ENCODE measurements at places on chromosomes 3 and 15.

DNA sequence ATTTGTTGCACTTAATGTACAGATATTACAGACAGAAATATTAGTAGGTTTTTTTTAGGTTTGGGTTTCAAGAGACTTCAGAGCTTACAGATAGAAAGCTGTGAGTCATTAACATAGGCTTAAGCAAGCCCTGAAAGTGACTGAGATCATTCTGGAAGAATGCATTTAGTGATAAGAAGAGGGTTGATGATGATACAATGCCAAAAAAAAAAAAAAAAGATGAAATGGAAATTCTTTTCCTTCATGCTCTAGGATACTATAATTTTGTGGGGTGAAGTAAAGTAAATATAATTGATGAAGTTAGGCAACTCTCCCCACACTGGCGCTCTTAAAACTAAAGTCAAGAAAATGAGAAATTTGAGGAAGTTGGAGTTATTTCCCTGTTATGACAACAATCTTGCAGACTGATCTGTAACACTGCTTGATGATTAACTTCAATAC is 169.4 kb upstream of the ZNF385D start:
- no peak for DNase-seq

- DNase-seq: no peak
Measured at GRCh38 chr3:154971341-154971740, 108.8 kb upstream of the MME start.

GRCh38 chr3:122555275-122556071 is 8.6 kb downstream of the PARP9 start:
- DNase-seq: no peak

- peak; percentile 20 for DNase-seq
Measured at GRCh38 chr3:72058493-72059081, 273.6 kb upstream of the PROK2 start.

DNA sequence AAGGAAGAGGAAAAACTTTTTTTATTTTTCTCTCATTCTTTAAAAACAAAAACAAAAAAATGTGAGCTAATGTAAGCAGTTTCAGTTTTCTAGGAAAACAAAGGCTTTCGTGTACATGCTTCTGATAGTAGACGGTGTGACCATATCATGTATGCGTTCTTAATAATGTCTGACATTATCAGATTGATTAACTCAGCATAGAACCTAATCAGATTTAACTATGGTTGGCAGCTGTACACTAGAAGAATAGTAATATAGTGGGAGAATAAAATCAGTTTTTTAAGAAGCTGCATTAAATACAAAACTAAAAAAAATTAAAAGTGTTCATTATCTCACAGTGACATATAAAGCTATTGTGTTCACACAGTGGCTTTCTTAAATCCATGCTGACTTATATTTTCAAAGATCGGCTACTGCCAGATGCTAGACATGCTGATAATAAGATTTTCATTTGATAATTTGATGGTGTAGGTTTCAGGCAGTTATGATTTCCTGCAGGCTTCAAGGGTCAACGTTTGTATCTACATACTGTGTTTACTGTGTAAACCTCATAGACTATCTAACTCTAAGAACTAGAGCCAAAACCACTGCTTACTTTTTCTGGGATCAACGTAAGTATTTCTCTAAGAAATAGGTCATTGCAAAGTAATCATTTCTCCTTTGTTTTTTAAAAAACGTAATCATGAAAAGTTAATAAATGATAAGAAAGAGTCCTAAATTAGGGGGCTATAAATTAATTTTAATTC is 74.0 kb downstream of the UBE2E2 start:
- DNase-seq: no peak

DNA sequence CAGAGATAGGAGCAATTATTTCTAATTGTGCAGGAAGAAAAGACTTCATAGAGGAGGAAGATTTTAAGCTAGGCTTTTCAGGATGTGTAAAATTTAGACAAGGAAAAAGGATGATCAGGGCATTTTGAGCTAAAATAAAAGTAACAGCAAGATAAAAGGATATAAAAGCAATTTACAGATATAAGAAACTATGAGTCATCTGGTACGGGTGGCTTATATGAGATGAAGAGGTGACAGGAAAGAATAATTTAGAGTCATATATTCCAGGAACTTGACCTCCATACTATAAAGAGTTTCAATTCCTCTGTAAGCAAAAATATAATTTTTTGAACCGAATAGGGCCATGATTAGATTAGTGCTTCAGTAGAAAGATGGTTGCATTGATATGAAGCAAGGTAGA is 273.7 kb downstream of the RBMS3 start:
- DNase-seq: no peak

DNA sequence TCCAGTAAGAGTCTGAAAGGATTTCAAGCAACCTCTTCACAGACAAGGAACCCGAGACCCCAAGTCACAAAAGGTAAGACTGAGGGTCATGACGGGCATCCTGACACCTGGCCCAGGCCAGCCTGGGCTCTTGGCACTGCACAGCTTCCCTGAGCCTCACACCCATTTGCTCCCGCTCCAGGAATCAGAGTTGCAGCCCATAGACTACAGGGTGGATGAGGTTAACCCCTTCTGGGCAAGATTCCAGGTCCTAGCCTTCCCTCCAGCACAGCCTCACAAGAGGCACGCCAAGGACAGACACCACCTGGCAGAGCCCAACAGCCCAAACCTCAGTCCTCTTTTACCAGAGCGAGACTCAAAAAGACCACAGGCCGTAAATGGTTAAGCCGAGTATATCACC is 36.2 kb downstream of the RBPMS2 start:
- no peak for DNase-seq

GRCh38 chr15:49987198-49987785 is 131.7 kb downstream of the ATP8B4 start:
- no peak for DNase-seq

- DNase-seq: no peak
Measured at GRCh38 chr3:155743606-155744005, 1.3 kb downstream of the PLCH1 start.

GRCh38 chr15:47987908-47988532 is 132.8 kb upstream of the SLC24A5 start:
- peak; percentile 50 for DNase-seq

DNA sequence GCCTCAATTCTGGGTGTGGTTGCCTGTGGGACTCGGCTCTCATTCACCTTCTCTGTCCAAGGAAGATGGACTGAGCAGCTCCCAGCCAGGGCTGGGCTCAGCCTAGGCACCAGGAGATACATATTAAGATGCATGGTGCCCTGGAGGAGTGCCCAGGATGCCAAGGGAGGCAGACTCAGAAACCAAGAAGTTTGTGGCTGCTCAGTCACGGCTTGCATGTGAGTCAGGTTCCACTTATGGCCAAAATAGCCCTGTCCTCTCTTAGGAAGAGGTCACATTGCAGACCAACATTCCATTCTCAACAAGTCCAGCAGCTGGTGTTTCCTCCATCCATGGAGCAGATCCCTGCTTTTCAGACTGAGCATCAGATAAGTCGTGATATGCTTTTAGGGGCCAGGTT is 21.8 kb downstream of the CDCP1 start:
- no peak for DNase-seq

- DNase-seq: no peak
Measured at GRCh38 chr3:14691239-14691638, 16.3 kb downstream of the C3orf20 start.

DNA sequence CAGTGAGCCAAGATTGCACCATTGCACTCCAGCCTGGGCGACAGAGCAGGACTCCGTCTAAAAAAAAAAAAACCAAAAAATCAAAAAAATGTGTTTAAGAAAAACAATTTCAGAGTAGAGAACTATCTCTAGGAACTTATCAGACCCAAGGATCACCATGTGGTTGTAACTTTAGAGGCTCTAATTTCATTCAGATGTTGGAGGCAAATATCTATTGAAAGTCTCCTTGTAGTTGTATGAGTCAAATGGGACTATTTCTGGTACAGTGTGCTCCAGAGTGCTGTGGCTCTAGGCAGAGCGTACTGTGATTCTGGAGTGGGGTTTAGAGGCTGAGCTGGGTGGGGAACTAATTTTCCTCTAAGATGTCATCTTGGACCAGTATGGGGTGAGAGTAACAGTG is 398.7 kb downstream of the SHQ1 start:
- DNase-seq: no peak

DNA sequence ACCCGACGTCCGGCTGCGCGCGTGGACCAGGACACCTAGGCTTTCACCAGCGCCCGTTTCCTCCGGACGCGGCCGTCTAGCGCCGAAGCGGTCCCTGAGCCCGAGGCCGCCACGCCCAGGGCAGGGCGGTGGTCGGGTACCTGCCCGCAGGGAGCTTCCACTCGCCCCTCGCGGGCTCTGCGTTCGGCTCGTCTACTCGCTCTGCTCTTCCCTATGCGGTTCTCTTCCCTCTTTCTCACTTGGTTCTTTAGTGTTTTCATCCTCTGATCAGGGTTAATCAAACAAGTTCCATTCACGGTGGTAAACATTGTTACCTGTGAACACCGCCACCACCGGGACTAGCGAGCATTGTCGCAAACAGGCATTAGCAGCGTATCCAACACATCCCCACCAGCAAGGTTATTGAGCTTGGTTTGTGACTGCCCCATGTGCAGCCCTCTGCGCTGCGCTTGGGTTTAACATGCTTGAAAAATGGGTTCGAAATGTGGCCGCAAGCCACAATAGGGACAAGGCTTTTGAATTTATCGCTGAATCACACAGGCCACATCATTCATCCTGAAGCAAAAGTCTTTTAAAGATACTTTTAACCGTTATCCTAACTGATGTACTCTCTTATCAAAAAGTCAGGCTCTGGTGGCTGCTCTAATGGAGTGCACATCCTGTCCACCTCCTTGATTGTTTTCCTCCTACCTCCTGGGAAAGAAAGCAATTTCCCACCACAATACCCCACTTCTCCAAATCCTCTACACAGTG is 843 bp upstream of the CD47 start:
- peak; percentile 31 for DNase-seq

DNA sequence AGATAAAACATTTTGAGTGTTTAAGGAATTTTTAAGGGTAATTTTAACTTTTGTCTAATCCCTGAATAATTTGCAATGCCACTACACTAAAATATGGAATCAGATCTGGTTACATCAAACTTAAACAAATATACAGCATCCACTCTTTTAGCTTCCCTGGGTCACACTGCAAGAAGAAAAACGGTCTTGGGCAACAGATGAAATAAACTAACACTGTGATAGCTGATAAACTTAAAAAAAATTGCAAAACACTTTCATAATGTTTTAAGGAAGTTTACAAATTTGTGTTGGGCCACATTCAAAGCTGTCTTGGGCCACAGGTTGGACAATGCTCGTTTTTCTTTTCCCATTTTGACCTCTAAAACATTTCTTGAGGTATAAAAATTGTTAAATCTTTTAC is 34.3 kb downstream of the CCDC66 start:
- no peak for DNase-seq

GRCh38 chr3:187735837-187736236 is 9.4 kb downstream of the BCL6 start:
- no peak for DNase-seq

DNA sequence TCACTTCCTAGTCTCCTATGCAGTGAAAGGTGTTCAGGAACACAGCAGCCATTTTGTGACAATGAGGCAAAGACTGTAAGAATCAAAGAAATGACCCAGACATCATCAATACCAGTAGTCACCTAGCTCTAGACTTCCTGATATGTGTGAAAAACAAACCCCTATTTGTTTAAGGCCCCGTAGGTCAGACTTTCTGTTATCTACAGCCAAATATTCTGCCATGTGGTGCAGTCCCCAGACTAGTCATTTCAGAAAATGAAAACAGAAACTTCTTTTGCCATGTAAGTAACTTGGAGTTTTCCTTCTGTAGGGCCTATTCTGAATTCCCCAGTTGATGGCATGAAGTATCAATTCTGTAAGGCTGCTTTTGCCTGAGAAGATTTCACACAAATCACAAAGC is 181.7 kb upstream of the SNTN start:
- no peak for DNase-seq

GRCh38 chr3:20130106-20130505 is 55.9 kb downstream of the SGO1 start:
- DNase-seq: no peak

- no peak for DNase-seq
Measured at GRCh38 chr3:45955017-45955647, 11.9 kb downstream of the CXCR6 start.

DNA sequence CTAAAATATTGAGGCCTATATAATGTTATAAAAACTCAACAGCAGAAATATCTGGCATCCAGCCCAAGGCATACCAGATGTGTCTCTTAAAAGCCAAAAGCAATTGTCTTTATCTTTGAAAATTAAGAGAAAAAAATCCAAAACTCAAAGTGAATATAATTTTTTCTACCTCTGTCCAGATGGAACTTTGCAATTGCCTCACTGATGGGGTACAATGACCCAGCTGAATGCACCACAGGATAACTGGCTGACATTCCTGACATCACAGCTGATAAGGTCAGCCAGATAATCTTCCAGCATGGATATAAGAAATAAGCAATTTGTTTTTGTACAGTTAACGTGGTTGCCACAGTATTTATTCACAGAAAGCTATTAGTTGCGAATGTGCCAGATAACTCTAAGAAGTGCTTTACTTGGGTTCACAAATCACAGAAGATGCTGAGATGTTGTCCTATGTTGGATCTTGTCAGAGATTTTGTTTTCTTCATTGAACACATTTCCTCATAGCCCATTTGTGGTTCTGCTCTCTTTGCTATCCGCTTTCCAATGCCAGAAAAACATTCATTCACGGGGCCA is 566.9 kb upstream of the CCDC54 start:
- no peak for DNase-seq

- DNase-seq: no peak
Measured at GRCh38 chr3:167700046-167700445, 34.6 kb downstream of the PDCD10 start.

DNA sequence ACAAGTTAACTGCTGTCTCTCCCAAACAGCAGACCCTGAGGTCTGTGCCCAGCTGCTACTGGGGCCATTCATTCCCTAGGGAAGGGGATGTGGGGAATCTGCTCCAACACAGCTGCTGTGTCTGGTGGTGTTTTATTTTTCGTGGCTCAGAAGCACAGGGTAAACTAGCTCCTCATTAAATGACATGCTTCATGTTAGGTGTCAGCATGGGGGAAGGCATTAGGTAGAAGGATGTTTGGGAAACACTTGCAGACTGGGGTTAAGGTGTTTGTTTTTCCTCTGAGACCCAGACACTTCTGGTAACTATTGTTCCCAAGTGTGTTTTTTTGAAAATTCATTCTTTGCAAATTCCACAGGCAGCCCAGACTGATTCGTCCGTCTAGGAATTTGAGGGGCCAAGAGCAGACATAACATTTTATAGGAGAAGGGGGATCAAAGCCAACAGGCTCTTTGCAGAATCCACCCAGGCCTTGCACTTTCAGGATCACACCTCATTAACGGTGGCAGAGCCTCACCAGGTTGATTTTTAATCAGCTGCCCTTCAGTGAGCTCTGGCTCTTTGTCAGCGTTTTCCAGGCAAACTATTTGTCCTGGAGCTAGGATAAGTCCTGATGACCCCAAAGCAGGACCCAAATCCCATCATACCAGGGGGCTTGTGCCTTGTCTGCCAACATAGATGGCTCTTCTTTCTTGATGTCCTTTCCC is 65.4 kb upstream of the ITGA11 start:
- DNase-seq: no peak

- DNase-seq: no peak
Measured at GRCh38 chr15:36877294-36877693, 223.1 kb downstream of the MEIS2 start.

- DNase-seq: no peak
Measured at GRCh38 chr15:92652576-92652966, 3.0 kb downstream of the FAM174B start.
